ENCODE measurements at places on chromosomes 11 and 22.

- no peak for DNase-seq
These were observed 170.1 kb downstream of the GRIK4 start for GRCh38 chr11:120681434-120682331.

- DNase-seq: peak; percentile 44
These were observed 58.3 kb downstream of the SLC22A12 start for GRCh38 chr11:64649291-64649697.

DNA sequence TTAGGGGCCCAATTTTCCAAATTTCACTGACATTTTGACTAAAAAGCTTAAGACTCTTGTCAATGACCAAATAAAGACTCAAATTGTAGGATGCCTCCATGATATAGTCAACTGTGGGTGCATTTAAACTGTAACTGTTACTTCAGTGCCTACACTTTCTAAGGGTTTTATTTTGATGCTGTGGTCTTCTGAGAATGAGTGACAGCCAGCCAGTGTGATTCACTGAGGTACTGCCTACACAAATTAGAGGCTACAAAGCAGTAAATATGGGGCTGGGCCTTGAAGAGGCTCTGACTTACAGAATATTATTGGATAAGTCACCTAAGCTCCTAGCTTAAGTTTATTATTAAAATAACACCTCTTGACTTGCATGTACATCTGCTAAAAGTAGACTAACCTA lies 210.6 kb downstream of the SWAP70 start:
- no peak for DNase-seq

- DNase-seq: no peak
These were observed 103.1 kb downstream of the TEAD1 start for GRCh38 chr11:12777208-12777874.

DNA sequence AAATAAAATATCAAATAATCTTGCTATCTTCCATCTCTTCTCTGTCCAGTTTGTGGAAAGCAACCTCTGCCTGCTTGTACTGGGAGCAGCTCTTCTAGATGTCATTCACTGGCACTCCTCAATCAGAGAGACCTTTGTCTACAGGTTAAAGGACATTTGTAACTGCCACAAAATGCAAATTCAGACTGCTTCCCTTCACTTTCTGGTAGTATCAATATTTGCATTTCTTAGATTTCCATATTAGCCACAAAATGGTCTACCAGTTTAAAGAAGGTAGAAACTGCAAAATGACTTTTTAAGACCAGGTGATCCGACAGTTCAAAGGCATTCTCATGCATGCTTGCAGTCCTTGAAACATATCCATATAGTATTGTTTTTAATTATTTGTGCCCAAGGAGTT lies 51.7 kb upstream of the RCN1 start:
- no peak for DNase-seq

DNA sequence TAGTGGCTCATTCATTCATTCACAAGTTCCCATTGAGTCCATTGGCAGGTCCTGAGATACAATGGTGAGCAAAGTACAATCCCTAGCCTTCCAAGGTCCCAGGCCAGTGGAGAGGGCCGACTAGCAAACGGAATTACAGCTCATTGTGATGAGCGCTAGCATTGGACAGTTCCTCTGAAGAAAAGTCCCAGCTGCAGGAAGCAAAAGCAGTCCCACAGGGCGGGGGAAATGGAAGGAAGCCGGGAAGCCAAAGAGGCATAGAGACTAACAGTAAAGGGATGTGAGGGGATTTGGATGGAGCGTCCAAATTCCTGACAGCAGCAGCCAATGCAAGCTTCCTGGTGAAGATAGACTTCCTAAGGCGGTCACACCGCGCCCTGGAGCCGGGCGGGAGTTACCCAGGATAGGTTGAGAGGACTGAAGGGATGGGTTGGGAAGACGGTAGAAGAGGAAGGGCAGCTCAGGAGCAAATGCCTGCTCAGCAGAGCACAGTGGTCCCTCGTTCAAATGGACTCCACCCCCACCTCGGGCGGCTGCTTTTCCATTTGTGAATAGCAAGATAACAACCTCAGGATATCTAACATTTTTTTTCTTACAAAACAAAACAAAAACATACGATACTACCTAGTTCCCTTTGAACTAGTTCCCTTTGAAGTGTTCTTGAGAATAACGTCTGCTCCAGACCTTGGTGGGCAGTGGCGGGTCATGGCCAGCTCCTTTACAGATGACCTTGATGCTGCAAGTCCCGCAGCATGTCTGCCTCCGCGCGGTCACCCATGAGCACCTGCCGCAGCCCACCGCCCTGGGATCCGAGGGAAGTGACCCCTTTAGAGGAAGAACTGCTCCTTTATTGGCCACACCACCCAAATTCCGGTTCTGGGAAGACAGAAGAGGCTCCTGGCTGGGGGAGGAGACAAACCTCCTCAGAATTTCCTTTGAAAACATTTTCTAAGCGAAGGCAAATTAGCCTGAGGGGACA lies 132.9 kb downstream of the RASSF10 start:
- no peak for DNase-seq

- no peak for DNase-seq
These were observed 24.4 kb downstream of the SERGEF start for GRCh38 chr11:17988465-17988864.

GRCh38 chr11:31560842-31561476 lies 51.4 kb downstream of the ELP4 start:
- DNase-seq: no peak

GRCh38 chr11:108752297-108752751 lies 87.5 kb downstream of the DDX10 start:
- no peak for DNase-seq

DNA sequence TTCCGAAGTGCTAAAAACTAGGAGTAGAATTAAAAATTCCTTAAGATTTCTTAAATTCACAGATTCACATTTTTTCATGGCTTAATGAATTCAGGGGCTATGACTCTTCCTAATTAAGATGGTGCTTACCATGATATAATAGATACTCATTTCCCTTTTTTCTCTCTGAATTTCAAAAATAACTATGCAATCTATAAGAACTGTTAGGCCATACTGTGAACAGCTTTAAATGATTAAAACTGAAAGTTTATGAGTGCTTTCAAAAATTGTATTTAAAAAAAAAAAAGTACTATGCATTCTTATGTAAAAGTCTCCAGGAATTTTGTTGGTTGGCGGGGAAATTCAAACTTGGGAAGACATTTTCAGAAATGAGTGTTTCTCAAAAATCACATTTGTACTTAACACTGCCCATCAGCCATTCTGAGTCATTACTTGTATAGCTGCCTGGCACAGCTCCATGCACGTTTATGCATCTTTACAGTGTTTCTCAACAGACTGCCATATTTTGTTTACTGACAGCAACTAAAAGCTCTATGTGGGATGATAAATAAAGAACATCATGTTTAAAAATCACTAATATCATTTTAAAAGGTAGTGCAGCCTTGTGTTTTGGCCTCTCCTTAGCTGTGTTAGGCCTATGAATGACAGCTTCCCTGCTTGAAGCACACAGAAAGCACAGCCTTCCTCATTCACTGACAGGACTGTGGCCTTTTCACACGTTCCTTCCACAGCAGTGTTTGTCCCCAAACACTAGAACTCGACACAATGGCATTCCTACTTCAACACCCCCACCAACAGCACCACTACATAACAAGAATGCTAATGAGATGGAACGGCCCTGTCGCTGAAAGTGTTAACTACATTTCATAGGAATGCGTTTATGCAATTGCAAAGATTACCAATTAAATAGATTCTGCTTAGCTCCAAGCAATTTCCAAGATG lies 131.4 kb downstream of the DCDC1 start:
- no peak for DNase-seq

DNA sequence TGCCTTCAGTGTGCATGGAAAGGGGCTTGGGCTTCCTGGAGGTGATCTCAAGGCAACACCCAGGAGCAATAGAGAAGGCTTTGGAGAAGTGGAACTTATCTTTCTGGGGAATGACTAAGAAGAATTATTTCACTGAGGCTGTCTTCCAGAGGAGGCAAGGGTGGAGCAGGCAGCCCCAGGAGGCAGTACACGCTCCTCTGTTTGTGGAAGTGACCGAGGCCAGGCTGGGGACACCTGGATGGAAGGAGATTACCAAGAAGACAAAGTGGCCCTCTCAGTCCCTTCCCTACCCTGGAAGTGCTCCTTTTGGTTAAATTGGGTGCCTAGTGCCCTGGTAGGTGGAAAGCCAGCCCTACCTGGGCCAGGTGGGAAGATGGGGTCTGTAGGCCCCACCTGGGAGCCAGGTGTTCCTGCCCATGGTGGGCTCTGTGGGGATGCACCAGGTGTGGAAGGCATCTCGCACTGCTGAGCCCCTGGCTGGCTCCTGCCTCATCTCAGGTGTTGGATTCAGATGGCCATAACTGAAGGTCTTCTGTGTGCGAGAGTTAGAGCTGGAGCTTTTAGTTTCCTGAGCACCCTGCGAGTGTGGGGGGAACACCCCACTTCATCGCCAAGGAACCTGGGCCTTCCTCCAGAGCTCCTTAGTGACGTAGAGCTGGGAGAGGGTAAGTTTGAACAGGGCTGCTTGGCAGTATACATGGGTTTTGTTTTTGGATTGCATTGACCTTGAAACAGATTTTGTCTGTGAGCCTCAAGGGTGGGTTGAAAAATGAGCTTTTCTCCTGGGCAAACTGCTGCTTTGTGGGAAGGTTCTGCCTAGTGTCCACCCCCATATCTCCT lies 46.1 kb downstream of the MICAL2 start:
- no peak for DNase-seq

GRCh38 chr11:59053387-59053786 lies 32.7 kb upstream of the GLYATL1B start:
- DNase-seq: peak; percentile 7

DNA sequence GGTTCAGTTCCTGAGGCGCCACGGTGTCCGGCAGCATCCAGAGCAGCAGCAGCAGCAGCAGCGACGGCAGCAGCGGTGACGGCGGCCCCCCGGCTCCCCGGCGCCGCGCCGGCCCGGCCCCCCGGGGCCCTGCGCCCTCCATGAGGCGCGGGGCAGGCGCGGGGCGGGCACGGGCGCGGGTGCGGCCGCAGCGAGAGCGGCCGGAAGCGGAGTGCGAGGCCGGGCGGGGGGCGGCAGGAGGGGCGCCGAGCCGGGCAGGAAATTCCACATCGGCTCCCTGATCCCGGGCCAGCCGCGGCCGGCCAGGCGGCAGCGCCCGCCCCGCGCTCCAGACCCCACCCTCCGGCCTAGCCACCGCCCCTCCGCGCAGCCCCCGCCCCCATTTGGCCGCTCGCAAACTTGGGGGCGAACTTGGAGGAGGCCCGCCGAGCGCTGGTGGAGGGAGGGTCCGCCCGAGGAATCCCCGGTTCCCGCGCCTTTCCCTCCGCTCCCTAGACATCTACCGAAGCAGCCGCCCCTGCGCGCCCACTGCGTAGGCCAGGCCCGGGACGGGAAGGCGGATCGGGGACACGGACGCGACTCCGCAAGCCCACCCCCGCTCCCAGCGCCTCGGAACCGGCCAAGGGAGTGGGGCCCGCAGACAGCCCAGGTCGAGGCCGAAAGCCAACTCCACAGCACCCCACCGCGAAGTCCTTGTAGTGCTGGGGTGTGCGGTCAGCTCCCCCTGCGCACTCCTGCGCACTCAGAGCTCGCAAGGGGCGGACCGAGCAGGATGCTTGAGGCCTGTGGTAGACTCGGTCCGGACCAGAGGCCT lies at the start of gene SCARF2:
TSS of gene SCARF2 (minus strand) at position 213 of the 814 bp plus-strand sequence. CDS start at position 142, 71 bp downstream.
- peak; percentile 87 for DNase-seq

DNA sequence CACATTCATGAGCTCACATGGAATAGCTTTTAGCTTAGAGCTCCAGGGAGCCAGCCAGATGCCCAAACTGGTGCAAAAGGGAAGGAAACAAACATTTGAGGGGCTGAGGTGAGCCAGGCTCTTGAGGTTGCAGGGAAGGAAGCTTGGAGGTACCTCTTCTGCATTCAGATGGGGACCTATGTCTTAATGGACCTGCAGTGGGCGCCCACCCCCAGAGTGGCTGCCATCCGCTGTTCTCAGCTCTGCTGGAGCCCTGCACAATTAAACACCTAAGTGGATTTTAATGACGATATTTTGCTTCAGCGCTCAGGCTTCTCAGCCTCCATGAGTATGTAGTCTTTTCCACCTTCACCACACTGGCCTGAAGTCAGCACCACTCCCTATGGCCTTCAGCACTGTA lies 100.8 kb downstream of the LDLRAD3 start:
- DNase-seq: no peak

- DNase-seq: no peak
These were observed 63.7 kb downstream of the CYTH4 start for GRCh38 chr22:37345863-37346504.

GRCh38 chr11:115092516-115092915 lies 411.7 kb downstream of the CADM1 start:
- no peak for DNase-seq

- no peak for DNase-seq
These were observed 23.2 kb downstream of the TAF1D start for GRCh38 chr11:93718057-93718563.

DNA sequence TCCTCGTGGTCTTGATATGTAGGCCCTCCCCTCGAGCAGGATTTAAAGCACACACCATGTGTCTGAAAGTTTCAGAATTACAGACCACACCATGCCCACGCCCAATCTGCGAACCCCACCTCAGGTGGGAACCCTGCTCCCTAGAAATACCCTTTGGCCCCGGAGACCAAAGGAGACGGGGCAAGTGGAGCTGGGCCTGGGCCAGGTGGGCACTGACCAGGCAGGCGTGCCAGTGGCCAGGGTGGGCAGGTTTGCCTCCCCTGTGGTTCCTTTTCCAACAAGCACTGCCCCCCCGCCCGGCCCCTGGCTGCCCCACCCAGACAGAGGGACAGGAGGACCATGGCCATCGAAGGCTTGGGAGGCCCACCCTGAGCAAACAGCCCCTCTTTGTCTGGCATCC lies 400.4 kb downstream of the TBC1D22A start:
- no peak for DNase-seq

- peak; percentile 6 for DNase-seq
These were observed 47.7 kb downstream of the GAB4 start for GRCh38 chr22:16960220-16960883.

GRCh38 chr11:125938418-125938817 lies 7.4 kb upstream of the VSIG10L2 start:
- no peak for DNase-seq

DNA sequence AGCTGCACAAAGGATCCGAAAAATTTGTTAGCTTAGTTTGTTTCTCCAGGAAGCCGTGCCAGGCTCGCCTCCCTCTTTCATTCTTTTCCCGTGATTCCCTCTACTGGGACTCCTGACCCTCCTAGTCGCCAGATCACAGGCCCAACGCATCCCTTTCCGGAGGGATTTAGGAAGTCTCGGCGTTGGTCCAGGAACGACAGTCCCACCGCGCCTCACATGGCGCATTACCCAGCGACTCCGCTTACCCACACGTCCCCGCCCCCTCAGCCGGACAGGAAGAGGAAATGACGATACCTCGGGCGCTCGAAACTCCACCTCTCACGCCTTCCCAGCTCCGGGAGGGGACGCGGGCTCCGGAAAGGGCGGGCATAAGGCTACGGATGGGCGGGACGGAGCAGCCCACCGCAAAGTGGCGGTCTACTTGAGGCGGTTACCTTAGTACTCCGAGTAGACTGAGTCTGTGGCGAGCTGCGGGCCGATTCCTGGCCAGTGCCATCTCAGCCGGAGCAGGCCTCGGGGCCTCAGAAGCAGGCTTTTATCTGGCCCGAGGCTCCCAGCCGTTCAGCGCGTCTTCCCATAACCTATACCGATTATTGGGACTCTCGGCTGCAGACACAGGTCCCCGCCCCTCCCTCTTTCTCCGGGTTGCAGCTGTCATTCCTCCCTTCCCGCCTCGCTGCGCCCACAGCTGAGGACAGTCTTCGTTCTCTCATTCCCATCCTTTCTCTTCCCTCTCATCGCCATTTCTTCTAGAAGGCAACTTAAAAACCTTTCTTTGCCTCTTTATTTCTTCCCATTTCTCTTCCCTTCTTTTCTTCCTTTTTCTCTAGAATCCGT lies at the start of gene CCDC15:
TSS of gene CCDC15 (plus strand) at position 450 of the 837 bp plus-strand sequence. CDS start 531 bp downstream, outside the sequence.
- peak; percentile 95 for DNase-seq
